CD8-positive, alpha-beta memory T cell (primary cell): ENCODE measurements at places on chromosomes 1 and 21. TPM values are rescaled to one million over a fixed set of nuclear protein-coding genes. Genes with fewer than 3 reads are reported as not detected.

The UBQLN4 gene
- 59.4 TPM for total RNA-seq

The B3GALT5 gene
- not detected for total RNA-seq

The FCRL2 gene
- not detected for total RNA-seq

The AGO3 gene
- 31.3 TPM for total RNA-seq
